ENCODE measurements at places on chromosomes 6 and 20.
A peak's percentile ranks its signal among the peaks of the same experiment; 100 is the strongest.

DNA sequence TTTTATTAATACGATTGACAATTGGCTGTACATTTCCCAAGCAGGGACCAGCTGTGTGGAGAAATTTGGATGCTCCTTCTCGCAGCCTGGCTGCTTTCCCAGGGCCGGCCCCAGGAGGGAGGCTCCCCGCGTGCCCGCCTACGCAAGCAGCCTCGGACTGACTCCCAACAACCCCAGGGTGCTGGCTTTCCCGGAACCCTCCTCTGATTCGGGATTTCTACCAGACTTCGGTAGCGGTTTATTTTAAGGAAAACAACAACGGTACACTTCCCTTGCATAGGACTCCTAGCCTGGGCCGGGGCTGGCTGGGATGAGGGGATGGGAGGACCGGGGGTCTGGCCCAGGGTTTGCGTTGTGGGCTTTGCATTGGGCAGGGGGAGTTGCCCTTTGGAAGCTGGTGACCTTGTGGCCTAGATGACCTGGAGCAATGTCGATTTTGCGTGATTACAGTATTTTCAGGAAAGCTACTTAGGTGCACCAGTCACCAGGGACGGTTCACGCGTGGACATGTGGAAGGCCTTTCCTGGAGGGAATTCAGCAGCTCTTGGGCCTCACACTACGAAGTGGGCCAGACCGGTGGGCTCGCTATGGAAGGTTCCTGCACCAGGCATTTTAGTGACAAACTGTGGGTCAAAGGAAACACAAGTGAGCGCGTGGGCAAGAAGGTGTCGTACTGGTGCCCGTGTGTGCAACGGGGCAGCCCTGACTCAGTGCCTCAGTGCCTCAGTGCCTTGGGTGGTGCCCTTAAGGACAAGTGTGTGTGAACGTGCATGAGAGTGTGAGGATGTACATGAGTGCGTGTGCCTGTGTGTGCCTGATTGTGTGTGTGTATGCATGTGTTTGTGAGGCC, 20.7 kb upstream of the PHACTR3 start:
- peak; percentile 35 for DNase-seq

DNA sequence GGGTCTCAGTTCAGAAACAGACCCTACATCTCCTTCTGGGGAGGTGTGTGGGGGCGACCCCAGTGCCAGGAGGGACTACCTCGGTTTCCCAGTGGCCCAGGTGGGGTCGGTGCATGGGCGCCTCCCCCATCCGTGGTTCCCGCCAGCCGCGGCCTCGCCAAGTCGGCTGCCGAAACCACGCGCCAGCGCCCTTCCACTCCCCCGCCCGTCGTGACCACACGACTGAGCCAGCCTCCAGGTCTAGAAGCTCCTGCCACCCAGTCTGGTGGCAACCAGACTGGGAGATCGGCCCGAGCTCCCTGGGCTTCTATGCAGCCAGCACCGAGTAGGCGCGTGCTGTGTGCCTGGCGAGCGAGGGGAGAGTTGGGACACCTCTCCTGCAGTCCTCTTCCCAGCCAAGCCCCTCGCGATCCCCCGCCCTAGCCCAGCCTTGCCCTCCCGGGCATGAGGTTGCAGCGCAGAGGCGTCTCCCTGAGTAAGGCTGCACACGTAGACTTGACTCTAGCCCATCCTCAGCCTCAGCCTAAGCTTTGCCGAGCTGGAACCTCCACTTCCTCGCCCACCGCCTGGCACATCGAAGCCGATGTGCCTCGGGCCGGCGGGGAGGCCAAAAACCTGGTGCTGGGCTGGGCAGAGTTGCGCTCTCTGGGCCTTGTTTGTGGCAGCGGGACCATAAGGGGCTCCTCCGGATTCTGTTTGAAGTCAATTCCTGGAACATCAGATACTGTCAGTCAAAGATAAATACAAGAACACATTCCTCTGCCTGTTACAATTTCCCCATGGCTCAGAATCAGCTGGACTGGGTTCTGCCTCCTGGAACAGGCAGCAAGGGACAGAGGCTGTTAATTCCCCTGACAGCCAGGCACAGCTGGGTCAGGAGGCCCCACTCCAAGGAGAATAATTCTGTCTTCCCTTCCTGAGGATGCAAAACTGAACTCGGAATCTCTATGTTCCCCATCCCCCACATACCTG, 1.5 kb upstream of the CPNE5 start:
- DNase-seq, result no peak

DNA sequence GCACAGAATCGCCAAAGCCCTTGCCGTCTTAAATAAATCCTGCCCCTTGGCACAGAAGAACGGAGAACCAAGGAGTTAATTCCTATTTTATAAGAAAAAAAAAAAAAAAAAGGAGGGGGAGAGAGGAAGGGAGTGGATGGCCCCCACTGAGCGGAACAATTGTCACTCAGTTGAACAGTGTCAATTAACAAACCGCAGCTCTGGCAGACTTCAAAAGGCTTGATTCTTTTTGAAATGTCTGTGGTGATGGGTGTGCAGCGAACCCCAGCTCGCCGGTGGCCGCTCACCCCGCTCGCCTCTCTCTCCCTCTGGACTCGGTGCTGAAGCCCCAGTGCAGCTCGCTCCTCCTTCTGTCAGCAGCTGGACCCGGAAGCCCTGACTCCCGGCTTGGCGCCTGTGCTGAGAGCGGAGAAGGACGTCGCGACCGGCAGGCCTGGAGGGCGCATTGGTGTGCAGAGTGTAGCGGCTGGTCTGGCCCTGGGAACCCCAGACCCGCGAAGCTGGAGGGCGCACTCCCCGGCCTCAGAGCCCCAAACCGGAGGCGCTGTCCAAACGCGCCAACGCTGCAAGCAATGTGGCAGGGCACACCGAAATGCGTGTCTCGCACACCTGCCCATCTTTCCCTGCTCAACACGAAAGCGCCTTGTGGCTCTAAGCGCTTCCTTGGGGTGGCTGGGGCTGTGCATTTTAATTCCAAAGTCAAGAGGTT, 3.4 kb downstream of the LINC00237 start:
- peak; percentile 39 for DNase-seq

GRCh38 chr20:63028461-63028921, 21.7 kb upstream of the BHLHE23 start:
- DNase-seq, result no peak

GRCh38 chr6:107704347-107705013, 119.6 kb downstream of the SCML4 start:
- DNase-seq, result no peak

DNA sequence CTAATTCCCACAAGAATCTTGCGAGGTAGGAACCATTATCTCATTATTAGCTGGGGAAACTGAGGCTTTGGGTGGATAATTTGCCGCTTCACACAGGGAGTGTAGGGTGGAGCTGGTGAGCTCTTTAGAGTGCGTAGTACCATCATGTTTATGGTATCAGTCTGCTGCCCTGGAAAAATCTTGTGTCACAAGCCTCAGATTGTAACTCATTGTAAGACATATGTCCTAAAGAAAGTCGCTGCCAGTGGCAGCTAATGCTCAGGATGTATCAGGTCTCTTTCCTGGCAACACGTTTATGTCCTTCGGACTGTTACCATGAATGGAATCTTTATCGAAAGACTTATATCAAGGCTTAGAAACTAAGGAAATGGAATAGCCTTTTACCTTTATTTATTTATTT, 1.9 kb downstream of the ZFAND3 start:
- DNase-seq, result no peak

- no peak for DNase-seq
These were observed 462.9 kb downstream of the COL12A1 start for GRCh38 chr6:74742793-74743508.

GRCh38 chr6:3919849-3920248, 70.7 kb downstream of the FAM50B start:
- DNase-seq, result no peak

DNA sequence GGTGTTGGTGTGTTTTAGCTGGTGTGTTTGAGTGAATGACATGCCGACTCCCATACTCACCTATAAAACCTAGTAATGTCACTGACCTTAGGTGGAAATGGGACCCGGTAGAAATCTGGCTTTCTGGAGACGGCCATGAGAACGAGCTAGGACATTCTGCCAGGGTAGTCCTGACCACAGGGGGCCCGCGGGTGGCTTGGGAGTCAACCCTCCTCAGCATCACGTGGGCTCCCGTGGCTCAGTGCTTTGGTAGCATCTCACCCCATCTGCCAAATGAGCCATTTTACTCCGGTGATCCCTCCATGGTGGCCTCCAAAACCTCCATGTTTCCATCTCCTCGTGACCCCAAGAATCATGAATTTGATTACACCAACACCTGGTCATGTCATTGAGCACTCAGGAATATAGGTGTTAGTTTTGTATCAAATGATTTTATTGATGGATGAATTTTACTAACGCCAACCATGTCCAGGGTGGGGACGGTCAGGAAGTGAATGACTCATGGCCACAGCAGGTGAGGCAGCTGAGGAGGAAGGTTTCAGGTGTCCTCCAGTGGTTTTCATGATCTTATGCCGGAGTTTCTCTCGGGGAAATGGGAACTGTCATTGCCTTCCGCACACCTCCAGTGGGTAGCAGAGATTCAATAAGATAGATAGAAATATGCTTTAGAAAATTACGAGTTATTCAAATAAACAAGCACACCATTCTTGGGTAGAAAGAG, 195.0 kb downstream of the SYNDIG1 start:
- DNase-seq, result no peak

- DNase-seq, result no peak
These were observed 846 bp downstream of the PDE10A start for GRCh38 chr6:165662041-165662748.

- no peak for DNase-seq
These were observed 200.0 kb upstream of the DTNBP1 start for GRCh38 chr6:15862810-15863209.

DNA sequence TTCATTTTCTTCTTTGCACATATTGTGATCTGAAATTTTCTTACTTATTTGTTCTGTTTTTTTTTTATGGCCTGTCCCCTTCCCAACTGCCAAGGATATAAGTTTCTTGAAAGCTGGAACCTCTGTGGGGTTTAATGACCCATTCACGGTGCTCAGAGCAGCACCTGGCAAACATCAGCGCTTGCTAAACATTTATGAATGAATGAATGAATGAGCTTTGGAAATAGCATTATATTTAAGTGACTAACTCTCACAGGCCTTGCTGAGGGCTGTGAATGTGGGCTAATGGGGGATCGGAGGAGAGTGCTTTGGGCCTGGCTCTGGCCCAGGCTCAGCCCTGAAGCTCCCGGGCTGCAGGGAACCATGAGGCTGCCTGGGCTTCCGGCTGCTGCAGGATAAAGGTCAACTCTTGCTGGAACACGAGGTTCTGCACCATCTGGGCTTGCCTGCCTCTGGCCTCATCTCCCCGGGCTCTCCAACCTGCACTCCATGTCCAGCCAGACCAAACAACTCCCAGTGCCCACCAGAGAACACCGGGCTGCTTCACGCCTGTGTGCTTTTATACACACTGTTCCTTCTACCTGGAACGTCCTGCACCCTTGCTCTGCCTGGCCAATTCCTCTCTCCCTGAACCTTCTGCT, 14.6 kb upstream of the ARMC12 start:
- no peak for DNase-seq

GRCh38 chr6:89895276-89895874, 1.1 kb downstream of the GJA10 start:
- DNase-seq, result no peak

DNA sequence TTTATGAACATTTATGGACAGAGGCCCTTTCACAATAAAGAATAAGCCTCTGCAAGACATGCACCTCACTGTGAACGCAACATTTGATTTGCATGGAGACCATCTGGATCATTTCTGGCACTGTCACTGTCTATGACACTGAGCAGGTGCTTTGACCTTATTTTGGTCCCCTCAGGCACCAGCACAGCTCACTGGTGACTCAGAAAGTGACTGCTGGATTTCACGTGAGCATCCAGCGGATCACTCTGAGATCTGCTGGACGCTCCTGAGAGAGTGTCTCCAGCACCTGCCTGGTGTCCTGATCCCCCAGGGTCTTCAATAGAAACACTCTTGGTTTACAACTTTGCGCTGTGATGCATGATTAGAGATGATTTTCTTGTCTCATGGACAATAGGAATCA, 375.7 kb downstream of the TENT5A start:
- DNase-seq, result no peak

DNA sequence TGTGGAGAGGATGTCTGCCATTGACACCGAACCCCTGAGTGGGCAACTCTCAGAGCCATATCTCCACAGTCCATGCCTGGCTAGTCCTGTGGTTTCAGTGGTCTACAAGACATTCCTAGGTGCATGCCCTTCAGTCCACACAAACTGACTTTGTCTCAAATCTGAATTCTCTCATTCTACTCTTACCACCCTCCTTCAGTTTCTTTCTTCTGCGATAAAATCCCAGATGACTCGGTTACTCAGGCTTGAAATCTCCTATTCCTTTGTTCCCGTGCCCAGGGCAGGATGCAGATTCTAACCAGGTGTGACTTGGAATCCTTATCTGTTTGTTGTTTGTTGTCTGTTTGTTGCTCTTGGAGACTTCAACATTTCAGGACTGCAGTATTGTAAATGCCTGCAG, 9.3 kb downstream of the CDS2 start:
- no peak for DNase-seq

DNA sequence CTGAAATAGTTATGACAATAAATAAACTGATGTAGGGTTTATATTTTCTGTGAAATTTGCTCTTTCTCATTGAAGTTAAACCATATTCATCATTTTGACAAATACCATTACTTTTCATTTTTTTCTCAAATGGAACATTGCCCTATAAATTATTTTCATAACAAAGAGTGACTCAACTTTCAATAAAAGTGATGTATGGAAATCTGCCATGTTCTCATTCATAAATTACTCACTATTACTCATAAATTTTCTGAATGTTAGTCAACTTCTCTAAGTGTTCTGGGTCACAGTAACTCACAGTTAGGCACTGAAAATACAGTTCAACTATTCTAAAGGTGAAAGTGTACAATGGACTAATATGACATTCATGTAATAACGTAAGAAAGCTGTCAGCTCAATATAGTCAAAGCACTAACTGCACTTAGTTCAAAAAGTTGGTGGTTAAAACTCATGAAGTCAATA, 19.0 kb upstream of the STX11 start:
- no peak for DNase-seq

GRCh38 chr20:62902926-62903615, 23.2 kb downstream of the DIDO1 start:
- DNase-seq, result no peak

GRCh38 chr6:76441875-76442274, 369.4 kb upstream of the IMPG1 start:
- DNase-seq, result no peak

- no peak for DNase-seq
These were observed 27.2 kb upstream of the TULP4 start for GRCh38 chr6:158284876-158285655.

- no peak for DNase-seq
These were observed 135.1 kb upstream of the CST7 start for GRCh38 chr20:24813936-24814335.

DNA sequence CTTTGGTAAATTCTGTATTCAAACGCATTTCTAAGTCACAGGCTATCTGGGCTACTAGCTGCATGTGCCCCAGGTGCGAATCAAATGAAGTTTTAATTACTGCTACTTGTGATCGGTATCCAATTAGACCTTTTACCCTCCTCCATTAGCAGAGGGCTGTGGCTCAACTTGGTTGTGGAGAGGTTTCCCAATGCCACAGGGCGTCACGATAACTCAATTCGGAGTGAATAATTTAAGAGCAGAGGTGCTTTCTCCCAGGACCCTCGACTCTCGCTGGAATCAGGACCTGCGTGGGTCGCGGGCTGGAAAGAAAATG, 640 bp downstream of the SAYSD1 start:
- no peak for DNase-seq

Data from COR-L47 (cell line).